ENCODE measurements at places on chromosomes 3 and 15.

DNA sequence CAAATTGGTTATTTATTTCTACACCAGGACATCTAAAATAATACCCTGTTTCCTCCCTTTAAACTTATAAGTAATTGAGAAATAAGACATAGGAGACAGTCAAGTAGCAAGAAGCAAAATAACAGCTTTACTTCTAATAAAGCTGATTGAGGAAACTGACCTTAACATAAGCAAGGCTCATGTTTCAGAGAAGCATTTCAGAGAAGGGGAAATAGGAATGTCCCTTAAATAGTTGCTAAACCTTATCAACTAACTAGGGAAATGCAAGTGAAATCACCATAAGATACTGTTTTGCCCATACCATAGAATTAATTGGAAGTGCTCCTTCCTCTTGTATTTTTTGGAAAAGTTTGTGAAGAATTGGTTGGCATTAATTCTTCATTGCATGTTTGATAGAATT lies 84.9 kb downstream of the B3GALNT1 start:
- DNase-seq = no peak

DNA sequence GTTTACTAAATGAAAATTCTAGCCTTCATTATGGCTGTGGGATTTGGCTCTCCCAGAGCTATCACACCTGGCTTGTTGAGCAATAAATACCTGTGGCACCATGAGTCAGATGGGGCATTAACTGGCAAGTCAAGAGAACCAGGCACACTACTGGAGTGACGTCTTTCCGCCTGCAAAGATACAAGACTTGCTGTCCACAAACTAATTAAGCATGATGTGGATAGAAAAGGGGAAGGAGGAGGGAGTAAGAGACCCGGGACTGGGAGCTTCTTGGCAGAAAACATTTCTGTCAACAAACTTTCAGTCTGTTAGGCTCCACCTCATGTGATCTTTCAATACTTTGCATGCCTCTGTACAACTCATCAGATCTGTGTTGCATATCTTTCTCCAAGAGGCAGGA lies 56.5 kb downstream of the CLDN1 start:
- no peak for DNase-seq

GRCh38 chr3:188827576-188827975 lies 344.2 kb upstream of the TPRG1 start:
- no peak for DNase-seq

GRCh38 chr3:159178209-159178897 lies 376.5 kb downstream of the MFSD1 start:
- no peak for DNase-seq

- no peak for DNase-seq
These were observed 2.2 kb downstream of the ABCC5 start for GRCh38 chr3:184015381-184016019.

DNA sequence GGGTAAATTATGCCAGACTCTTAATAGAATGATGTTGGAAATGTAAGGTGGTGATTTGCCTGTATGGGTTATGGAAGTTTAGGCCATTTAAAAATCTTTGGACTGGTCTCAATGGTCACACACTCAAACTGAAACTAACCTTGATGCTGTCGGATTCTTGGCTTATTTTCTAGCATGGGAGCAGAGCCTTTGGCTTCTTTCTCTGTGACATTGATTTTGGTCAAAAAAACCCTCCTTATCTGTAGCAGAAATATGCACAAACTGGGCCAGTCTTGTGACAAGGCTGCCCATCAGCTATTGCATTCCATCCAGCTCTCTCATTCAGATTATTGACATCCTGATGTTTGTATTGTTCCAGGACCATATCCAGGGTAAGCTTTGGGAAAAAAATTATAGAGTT lies 35.9 kb downstream of the ARPP21 start:
- no peak for DNase-seq

DNA sequence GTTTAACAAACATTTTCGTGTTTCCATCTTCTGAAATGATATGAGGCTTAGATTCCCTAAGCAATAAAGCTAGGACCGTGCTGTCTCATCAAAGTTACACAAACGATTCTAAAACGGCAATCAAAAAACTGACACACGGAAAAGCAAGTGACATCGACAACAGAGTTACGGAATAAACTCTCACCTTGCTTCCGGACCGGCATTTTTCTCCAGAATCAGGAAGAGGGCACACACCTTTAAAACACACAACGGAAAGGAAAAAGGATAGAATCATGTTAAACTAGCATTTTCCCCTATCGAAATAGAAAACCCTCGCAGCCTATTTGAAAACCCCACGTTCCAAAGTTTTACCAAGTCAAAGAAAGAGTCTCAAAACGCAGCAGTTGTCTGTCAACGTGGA lies 1.4 kb downstream of the DLG1 start:
- no peak for DNase-seq

- no peak for DNase-seq
These were observed 51.0 kb downstream of the REC114 start for GRCh38 chr15:73493922-73494321.

GRCh38 chr3:70431911-70432310 lies 119.5 kb upstream of the MDFIC2 start:
- DNase-seq = no peak

DNA sequence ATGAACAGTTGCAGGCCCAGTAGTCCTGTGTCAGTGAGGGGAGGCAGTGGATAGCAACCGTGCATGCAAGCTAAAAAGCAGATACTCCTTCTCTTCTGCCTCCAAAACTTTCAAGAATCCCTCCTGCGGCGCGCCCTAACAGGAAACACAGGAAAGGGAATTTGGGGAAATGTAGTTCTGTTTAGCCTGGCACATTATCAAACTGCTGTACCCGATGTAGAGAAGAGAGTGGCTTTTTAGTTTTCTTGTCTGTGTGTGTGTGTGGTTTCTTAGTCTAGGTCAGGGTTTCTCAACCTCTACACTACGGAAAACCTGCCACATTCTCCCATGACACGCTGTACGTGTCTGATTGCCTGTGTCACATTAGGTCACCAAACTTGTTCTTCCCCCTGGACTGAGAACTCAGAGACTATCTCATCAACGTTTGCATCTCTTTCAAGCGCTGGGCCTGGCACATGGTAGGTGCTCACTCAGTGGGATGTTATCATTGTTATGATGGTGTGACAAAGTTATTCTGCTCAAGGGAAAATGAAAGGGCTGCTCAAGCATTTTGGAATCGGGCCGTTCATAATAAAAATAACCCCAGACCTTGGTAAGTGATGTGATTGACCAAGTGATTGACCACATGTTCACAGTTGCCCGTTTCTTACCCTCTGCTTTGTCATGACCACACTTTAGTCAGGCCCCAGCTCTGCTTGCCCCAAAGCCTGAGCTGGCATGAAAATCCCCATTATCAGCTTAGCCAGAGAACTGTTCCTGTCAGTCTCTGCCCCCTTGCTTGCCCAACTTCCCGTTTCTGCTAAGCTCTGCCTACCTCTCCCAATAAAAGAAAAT lies 33.2 kb downstream of the TM4SF4 start:
- DNase-seq = no peak

DNA sequence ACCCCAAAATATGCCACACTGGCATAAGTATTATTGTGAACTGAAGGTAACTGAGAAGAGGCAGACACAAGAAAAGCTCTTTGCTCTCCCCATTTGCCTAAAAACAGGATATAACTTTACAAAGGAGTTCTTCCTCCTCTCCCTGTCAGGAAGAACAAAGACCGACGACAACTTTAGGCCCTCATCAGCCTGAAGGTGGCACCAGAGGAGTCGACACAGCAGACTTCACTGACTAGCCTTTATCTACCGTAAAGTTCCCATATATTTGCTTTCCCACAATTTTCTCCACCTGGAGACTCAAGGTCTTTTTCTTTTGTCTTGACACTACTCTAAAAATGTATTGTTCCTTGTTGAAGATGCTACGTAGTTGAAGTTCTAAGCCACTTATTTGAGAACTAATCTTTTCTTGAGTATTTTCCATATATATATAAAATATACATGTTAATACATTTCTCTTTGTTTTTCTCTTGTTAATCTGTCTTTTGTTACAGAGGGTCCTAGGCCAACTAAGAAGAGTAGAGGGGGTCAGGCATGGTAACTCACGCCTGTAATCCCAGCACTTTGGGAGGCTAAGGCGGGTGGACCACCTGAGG lies 16.2 kb upstream of the XIRP1 start:
- no peak for DNase-seq

GRCh38 chr15:32824777-32825176 lies 107.0 kb downstream of the GREM1 start:
- no peak for DNase-seq

DNA sequence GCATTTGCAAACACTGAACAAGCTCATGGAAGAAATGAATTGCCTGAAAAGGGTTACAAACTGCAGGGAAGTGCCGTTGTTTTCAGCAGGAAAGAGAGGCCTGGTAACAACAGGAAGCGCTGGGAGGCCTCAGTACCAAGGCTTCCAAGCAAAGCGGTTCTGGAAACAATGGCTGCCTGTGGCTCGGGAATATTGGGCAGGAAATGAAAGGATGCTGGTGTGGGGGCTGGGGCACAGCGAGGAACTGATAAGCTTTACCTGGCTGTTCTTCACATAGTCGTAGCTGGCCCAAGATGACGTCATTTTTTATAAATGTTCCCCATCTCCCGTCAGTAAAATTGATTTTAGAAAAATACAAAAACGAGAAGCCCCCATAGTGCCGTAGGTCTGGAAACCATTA lies 55.9 kb downstream of the ARHGAP31 start:
- no peak for DNase-seq

DNA sequence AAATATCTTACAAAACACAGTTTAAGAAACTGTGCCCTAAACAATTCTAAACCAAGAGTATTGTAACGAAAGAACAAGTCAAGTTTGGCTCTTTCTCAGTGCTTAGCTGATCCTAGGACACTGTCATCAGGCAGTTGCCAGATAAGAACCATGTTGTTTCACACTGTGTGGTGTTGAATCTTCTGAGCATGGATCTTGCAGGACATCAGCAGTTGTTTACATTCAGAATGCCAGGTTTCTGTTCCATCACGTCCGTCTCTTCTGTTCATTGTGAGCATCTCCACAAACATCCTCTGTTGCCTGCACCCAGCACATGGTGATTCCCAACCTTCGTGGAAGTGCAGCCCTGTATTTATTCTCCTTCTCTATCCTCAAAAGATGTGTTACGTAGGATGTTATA lies 67.9 kb downstream of the DCUN1D1 start:
- no peak for DNase-seq

DNA sequence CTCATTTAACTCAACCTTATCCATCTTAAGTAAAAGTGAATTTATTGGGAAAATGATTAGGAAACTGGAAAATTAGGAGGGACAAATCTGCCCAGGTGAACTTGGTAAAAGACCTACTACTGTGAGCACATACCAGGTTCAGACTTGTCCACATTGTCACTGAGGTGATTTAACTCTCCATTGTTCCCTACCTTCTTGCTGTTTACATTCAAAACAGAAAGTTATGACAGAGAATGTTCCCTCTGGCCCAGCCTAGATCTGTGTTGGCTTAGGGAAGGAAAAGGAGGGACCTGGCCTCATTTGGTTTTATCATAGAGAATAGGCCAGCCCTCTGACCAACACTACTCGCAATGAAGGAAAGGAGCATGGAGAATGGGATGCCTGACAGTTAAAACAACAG lies 117.6 kb downstream of the SATB1 start:
- no peak for DNase-seq

GRCh38 chr3:194294199-194294894 lies 56.8 kb downstream of the CPN2 start:
- no peak for DNase-seq

DNA sequence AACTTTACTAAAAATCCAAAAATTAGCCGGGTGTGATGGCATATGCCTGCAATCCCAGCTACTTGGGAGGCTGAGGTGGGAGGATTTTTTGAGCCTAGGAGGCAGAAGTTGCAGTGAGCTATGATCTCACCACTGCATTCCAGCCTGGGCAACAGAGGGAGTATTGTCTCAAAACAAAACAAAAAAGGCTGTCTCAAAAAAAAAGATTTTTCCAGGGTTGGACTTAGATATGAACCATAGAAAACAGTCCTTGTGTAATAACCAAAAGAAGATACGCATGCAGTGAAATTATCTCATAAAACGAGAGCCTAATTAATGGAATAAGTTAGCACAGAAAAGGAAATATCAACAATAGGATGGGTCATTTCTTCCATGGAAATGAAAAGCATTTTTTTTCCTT lies 320.4 kb upstream of the RASGRP1 start:
- DNase-seq = no peak

DNA sequence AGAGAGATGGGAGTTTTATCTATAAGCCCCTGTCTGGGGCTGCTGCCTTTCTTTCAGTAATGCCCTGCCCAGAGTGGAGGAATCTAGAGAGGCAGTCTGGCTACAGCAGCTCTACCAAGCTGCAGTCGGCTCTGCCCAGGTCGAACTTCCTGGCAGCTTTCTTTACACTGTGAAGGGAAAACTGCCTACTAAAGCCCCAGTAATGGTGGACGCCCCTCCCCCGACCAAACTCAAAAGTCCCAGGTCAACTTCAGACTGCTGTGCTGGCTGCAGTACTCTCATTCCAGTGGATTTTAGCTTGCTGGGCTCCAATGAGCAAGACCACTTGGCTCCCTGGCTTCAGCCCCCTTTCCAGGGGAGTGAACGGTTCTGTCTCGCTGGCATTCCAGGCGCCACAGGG lies 65.9 kb upstream of the RARB start:
- no peak for DNase-seq

- peak; percentile 89 for DNase-seq
These were observed 5.6 kb upstream of the MECOM start for GRCh38 chr3:169668957-169669741.

- DNase-seq = peak; percentile 82
These were observed 268.7 kb downstream of the XXYLT1 start for GRCh38 chr3:195001961-195002861.

Data from osteocyte (in vitro differentiated cells).